ENCODE measurements at places on chromosomes 11 and 22.
A peak's percentile ranks its signal among the peaks of the same experiment; 100 is the strongest.

- peak; percentile 72 for DNase-seq
Observed at GRCh38 chr11:109521571-109522086, 99.6 kb downstream of the C11orf87 start.

DNA sequence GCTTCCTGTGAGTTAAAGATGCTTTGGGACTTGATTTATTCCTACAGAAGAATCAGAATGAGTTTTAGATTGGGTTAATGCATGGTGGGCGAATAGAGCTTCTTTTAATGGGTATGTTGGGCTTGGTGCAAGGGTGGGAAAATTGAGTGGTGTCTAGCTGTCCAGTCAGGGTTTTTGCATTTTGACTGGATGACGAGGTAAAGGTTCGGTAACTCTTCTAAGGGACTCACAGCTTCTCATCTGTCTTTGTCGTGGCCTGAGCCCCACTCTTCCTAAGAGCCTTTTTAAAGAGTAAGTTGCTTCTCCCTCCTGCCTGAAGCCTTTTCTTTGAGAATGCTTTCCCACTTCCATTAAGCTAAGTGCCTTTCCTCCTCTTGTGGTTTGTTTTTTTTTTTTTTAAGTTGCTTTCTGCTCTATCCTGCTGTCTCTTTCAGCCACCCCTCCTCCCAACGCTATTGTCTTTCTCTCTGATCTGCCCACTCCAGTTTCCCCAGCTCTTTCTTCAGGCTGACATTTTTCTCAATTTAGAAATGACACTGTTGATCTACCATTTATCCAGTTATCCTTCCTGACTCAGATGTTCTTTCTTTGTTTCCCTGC, 1.1 kb downstream of the DPF2 start:
- DNase-seq, result no peak

GRCh38 chr11:4140067-4140636, 45.6 kb downstream of the RRM1 start:
- no peak for DNase-seq

GRCh38 chr11:72188267-72188666, 3.7 kb upstream of the FOLR1 start:
- DNase-seq, result no peak

GRCh38 chr11:15258433-15259165, 143.9 kb downstream of the INSC start:
- no peak for DNase-seq

GRCh38 chr11:7577291-7578190, 63.7 kb downstream of the PPFIBP2 start:
- peak; percentile 67 for DNase-seq

DNA sequence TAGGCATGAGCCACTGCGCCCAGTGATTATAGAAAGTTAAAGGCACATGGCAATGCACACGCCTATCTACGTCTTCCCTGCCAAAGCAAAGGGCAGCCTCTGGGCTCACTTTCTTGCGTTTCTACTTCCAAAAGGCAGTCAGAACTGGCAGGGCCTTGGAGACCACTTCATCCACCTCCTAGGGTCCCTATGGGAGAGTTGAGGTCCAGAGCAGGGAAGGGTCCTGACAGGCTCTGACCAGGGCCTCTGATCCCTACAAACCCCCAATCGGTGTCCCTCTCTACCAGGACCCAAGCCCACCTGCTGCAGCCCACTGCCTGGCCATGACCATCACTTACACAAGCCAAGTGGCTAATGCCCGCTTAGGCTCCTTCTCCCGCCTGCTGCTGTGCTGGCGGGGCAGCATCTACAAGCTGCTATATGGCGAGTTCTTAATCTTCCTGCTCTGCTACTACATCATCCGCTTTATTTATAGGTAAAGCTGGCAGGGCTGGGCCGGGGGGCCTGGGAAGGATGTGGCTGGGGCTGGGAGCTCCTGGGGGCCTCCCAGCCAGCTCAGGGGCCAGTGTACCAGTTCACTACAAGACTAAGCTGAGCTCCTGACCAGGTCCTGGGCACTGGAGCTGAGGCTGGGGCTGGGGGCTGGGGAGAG, 1.5 kb downstream of the BEST1 start:
- no peak for DNase-seq

- no peak for DNase-seq
Observed at GRCh38 chr11:112613051-112613972, 347.9 kb upstream of the NCAM1 start.

DNA sequence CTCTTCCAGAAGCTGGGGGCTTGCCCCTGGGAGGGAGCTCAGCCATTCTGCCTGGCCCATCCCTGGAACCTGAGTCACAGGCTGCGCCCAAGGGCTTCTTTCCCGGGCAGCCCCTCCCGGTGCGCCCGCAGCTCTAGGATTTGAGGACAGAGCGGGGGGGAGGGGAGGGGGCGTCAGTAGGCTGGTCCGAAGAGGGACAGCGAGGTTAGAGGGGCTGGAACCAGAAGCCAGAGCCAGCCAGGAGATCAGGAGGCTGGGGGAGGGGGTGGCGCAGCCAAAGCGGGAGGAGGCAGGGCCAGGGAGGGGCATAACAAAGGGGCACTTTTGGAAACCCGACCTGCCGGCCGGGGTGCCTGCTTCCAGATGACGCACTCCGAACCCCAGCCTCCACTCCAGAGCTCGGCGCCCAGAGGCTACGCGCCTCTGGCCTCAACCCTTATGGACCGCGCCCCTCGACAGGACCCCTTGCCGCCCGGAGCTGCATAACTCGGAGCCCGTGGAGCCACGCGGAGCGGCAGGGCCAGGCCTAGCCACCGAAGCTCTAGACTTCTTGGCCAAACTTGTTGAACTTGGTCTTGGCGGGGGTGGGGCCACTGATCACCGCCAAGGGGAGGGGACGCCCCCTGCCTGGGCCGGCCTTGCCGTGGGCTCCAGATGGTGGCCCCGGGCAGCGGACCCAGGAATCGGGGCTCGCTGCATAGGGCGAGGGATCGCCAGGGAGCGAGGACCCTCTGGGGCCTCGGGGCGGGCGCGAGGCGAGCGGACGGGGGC, 744 bp downstream of the PACSIN3 start:
- DNase-seq, result peak; percentile 90

GRCh38 chr11:122207921-122208764, 92.1 kb upstream of the BLID start:
- DNase-seq, result peak; percentile 45

GRCh38 chr11:132131047-132131446, 760.6 kb downstream of the NTM start:
- no peak for DNase-seq

- DNase-seq, result no peak
Observed at GRCh38 chr22:40241200-40241763, 63.6 kb downstream of the TNRC6B start.

DNA sequence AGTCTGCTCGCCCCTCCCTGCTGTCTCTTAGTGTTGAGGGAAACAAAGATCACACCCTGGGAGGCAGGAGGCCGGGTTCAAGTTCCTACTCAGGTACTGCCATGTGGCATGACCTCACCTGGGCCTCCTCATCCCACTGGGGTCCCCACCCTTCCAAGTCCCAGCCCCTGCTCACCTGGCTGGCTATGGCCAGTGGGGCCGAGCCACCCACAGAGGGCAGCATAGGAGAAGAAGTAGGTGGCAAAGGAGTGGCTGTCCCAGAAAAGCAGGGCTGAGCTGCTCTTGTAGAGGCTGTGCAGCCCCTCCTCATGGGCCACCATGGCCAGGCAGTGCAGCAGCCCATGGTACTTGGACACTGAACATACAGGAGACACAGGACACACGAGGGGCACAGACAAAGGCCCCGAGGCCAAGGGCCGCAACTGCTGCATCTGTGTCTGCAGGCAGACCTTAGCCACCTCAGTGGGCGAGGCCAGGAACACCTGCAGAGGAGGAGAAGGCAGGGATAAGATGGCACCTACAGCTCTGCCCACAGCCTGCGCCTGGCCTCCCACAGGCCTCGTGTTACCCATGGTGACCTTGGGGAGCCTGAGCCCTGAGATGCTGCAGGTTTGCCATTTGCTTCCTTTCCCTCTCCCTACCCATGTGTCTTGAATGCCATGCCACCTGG, 50.6 kb upstream of the MPEG1 start:
- no peak for DNase-seq

All from trophoblast cell (in vitro differentiated cells and primary cell).